Renal cortical epithelial cell (primary cell): ENCODE measurements at places on chromosomes 4 and X. TPM values are rescaled to one million over a fixed set of nuclear protein-coding genes. Genes with fewer than 3 reads are reported as not detected.

- peak; percentile 61 for DNase-seq
Observed at GRCh38 chr4:15006416-15007024, 4.2 kb downstream of the CPEB2 start.

FRAS1 gene
- 4.2 and 30.3 TPM in 2 replicates for total RNA-seq

DNA sequence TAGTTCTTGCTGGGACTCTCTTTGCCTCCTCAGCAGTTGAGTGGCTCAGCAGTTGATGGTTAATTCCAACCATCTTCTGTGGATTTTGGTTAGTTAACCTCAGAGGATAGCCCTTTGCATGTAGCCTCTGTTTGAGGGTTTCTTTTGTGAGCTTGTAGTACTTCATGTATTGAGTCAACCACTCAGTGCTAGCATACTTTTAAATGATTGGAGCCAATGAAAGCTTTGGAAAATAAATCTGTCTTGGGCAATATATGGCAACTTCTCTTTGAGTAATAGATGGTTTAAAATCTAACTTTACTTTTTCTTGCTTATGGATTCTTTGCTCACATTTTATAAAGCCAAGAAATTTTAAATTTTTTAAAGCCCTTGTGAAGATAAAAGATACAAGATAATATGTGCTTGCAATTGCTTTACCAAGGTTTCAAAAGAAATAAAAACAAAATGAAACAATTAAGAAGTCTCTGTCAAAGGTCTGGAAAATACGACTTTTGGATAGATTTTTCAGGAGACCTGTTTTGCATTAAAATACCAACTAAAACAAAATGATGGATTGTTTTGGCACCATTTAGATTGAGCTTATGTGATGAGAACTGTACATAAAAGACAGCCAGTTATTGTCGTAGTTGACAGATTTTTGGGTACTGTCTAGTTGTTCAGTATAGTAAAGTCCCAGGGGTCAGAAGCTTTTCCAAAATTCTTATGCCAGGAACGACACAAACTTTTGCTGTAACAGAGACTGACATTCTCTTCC is 181.9 kb downstream of the SPRY1 start:
- DNase-seq = no peak

- DNase-seq = peak; percentile 76
Observed at GRCh38 chr4:83639849-83640493, 104.1 kb downstream of the GPAT3 start.

- peak; percentile 100 for DNase-seq
Observed at GRCh38 chr4:15913631-15913970, 24.9 kb downstream of the FGFBP1 start.

CXorf65 gene
- total RNA-seq = not detected in 2 replicates

DNA sequence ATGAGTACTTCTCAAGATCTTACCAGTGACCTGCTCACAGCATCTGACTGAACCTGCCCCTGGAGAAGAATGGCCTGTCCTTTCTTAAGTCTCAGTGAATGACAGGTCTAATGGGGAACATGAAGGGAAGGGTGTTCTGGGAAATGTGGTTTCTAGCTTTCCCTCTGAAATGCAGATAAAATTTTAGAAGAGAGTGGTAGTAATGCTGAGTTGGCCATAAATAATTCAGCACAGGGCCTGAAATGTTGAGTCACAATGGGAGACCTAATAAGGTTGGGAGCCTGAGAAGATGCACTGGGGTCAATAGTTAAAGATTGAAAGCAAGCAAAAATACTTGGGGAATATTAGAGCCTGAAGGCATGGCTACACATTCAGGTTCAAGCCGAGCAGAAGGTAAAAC is 214.9 kb upstream of the ARHGAP24 start:
- no peak for DNase-seq
